HS-27A (cell line): ENCODE measurements at places on chromosomes 16 and 17.

DNA sequence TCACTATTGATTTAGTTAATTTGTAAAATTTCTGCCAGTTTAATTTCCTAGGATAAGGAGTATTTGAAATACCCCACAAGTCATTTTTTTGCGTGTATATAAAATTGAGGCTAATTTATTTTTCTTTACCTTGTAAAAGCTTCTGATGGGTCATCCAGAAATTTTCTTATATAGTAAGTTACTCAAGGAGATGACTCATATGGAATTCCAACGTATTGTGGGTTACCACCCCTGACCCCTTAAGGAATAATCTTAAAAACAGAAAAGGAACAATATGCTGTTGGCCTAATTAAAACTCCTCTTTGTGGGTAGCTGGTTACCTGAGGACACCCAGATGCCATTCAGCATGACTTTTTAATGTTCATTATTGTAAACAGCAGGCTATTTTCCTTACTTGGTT, 13.6 kb downstream of the HEATR6 start:
- no peak for DNase-seq

DNA sequence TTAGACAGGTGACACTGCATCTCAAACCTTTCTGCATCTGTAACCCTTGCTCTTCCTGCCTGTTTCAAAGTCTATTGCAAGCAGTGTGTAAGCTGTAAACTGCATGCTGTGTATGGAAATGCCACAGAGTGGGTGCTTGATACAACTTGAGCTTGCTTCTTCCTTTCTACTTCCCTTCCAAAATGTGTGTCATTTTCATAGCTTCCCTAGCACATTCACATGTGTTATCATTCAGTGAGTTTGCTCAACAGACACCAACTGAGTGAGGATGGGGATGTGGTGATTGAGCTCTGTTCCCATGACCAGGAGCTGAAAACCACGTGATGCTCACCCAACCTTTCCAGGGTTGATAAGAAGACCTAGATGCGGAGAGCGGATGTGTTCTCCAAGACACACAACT, 111.1 kb downstream of the VAT1L start:
- DNase-seq, result no peak

- DNase-seq, result no peak
These were observed 21.9 kb upstream of the FAAP100 start for GRCh38 chr17:81573794-81574642.

- DNase-seq, result no peak
These were observed 5.1 kb downstream of the GGA2 start for GRCh38 chr16:23505180-23505665.

DNA sequence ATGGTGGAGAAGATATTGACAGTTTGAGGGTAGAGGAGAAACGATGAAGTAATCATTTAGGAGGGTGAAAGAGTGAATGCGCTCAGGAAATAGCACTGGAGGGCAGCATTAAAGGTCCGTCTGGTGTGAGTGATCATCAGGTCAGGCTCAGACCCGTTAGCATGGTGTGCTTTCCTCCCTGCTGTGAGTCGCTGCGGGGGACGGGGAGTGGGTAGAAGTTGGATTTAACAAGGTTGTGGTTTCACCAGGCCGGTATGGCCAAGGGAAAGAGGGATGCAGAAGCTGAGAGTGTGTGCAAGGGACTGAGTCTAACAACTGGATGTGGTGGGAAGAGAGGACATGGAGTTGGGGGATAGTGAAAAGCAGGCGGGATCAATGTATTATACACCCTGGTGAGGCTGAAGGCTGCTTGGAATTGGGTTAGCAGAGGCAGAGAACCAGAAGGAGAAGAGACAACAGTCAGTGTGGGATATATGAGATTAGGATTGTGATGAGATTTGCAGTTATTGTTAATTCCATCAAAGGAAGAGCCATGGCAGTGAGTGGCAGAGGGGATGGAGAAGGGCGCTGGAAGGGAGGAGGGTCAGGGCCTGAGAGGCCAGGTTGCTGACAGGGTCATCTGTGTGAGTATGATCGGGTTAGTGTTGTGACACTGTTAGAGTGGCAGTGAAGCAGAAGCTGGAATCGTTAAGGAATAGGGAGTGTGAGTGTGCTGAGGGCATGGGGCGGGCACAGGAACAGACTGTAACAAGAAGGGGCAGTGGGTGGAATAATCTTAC, 59.0 kb upstream of the TBX2 start:
- no peak for DNase-seq

GRCh38 chr16:66786551-66786950, 14.8 kb downstream of the TERB1 start:
- DNase-seq, result no peak

GRCh38 chr17:4588898-4589625, 4.7 kb downstream of the SMTNL2 start:
- no peak for DNase-seq

DNA sequence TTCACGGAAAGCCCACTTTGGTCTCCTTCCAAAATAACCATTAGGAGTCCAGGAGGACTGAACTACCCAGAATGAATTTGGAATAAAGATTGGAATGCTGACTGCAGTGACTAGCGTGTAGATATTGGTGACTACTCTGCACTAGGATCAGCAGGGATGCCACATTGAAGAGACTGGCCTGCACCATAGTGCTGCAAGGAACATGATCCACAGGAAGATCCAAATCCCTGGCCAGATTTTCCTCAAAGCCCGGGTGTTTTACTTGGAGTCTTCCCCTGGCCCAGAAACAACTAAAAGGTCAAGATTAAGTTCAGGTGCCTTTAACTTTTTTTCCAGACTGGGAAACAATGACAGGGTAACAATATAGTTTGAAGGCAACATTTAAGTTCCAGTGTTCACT, 870.4 kb downstream of the CDH8 start:
- DNase-seq, result no peak

GRCh38 chr17:56785405-56785804, 48.3 kb downstream of the C17orf67 start:
- DNase-seq, result no peak

DNA sequence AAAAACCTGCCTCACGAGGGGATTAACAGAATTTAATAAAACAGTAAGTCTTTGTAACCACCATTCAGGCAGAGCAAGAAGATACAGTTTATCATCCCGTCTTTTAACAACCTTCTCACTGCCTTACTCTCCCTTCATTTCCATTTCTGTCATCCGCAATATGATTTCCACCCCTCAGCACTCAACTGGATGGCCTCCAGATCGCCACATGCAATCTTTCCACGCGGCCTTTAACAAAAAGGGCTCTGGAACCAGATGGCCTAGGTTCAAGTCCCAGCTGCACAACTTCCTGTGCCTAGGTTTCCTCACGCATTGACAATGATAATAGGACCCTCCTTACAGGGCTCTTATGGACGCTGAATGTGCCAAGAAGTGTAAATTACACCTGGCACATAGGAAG, 103.6 kb downstream of the GAS7 start:
- no peak for DNase-seq

GRCh38 chr17:44875761-44876160, 23.5 kb downstream of the EFTUD2 start:
- DNase-seq, result no peak

DNA sequence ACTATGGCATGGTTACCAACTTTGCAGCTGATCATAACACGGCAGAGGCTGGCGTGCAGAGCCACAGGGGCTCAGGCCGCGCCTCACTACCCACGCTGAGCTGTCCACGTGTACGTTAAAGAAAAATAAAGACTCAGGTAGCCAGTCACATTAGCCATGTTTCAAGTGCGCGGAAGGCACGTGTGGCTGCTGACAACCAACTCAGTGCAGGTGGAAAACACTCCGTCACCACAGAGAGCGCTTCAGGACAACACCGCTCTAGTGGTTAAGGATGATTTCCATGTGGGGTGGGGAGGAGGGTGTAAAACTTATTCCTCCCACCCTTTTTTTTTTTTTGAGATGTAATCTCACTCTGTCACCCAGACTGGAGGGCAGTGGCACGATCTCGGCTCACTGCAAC, 33.8 kb downstream of the ZCCHC14 start:
- DNase-seq, result no peak

- DNase-seq, result no peak
These were observed 6.9 kb upstream of the WDR59 start for GRCh38 chr16:74991593-74992403.

GRCh38 chr17:9195961-9196670, 174.8 kb downstream of the NTN1 start:
- DNase-seq, result no peak

GRCh38 chr17:38996660-38997337, 29.6 kb upstream of the FBXO47 start:
- no peak for DNase-seq

- DNase-seq, result no peak
These were observed 234.2 kb upstream of the TOX3 start for GRCh38 chr16:52781005-52781630.

- DNase-seq, result no peak
These were observed 5.9 kb upstream of the BAIAP3 start for GRCh38 chr16:1327619-1327947.

DNA sequence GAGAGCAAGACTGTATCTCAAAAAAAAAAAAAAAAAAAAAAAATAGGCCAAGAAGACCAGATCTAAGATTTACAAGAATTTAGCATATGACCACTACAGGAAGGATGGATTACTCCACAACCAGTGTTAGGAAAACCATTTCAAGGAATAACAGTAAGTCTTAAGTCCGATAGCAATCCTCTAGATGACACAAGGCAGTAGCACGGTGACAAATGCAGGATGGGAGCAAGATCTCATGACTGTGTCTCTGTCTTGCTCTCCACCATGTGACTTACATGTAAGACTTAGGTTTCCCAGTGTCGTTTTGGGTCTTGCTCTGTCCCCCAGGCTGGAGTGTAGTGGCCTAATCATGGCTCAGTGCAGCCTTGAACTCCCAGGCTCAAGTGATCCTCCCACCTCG, 27.8 kb downstream of the C16orf96 start:
- no peak for DNase-seq

DNA sequence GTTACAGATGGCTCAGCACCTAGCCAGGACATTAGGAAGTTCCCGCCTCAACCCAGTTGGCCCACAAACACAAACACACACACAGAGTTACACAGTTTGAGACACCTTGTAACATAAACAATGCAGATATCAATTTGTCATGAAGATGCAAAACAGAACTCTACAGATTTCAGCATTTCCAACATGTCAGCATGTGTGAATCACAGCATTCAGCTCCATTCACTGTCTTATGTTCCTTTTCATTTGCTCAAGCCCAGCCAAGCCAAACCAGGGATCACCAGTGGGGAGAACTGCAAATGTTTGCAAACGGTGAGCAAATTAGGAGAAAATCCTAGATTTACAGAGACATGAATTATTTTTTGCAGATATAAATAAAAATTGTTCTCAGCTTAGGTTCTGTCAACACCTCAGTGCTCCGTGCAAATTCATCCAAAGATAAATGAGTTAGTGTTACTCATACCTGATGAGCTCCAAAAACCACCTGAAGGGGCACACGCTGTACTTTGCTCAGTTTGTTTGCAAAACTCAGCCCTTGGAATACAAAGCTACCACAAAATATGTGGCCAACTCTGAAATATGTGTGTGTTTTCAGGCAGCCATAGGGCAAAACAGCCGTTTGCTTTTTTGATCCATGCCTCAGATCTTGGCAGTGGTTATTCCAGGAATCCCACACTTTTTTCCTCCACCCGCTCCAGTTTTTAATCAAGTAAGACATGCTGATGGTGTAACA, 16.3 kb upstream of the COX10 start:
- DNase-seq, result no peak
